ENCODE measurements at places on chromosomes 7 and 10.

GRCh38 chr10:12874501-12874900 is 127.0 kb downstream of the CCDC3 start:
- no peak for DNase-seq

DNA sequence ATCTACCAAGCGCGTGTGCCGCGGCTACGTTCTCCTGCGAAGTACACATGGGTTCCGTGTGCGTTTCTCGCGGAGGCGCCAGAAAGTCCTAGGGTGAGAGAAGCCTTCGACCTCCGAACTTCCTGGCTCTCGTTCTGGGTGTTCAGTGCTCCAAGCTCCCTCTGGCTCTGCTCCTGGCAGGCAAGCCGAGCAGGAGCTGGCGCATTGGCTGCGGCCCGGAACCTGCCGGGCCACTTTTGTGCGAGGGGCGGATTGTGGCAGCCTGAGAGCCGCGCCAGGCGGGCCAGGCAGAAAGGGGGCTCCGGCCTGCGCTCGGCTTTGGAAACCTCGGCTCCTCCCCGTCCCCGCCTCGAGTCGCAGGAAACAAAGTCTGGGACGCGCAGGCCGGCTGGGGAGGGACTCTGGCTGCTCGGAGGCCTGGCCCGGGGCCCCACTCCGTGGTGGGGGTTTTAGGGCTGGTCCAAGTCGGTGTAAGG is 9.6 kb downstream of the EMX2 start:
- no peak for DNase-seq

DNA sequence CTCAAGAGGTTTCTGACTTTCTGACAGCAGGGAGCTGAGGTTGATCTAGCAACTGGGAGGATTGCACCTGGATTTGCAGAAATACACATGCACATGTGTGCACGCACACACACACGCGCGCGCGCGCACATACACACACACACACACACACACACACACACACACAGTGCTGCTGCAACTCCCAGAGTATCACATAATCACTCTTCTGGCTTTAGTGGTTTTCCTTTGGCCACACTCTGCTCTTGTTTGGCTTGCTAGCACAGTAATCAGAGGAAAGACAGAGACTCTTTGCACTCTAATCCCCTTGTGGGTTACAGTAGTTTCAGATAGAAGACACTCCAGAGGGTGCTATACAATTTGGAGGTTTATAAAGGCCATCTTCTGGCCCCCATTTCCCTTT is 705.0 kb downstream of the AUTS2 start:
- no peak for DNase-seq

DNA sequence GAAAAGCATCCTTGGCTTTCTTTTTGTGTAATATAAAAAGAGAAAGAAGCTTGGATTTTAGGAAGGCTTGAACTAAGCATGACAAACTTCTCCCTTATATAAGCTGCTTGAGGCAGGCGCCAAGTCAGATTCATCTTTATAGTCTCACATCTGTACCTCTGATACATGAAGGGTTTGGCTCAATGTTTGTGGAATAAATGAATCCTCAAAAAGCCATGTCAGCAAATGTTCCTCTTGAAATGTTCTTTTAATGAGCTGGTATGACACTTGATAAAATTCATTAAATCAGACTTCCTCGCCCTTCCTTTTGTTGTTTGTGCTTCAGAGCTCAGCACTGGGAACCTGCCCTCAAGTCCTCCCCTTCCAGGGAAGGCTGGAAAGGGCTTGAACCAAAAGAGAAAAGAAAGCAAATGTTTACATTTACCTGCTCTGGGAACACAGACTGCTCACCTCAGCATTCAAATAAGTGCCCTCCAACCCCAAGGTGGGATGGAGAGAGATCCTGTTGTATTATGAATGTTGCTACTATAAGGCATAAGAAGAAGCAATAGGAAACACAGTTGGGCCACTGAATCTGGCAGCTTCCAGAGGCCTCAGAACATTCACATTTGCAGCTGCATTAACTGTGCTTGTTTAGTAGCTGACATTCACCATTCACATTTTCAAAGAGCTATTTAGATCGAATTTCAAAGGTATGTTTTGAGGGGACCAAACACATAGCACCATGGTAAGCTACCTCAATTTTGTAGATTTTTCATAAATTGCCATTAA is 212.6 kb downstream of the CACNA2D1 start:
- no peak for DNase-seq

GRCh38 chr7:130297628-130298543 is 4.9 kb downstream of the CPA4 start:
- DNase-seq: no peak

DNA sequence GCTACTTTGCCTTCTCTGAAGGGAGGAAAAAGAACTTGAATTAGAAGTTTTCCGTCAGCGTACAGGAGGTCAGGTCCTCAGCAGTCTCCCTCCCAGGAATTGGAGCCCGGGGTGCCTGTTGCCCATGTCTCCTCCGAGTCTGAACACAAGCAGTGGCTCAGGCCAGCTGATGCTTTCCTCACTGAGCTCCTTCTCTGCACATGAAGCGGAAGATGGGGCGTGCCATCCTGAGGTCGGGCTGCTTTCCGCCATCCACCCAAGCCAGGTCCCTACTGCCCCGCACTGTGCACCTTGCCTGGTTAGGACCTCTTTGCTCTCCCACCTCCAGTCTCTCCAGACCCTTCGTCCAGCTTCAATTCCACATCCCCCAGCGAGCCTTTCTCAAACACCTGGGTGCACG is 237.5 kb downstream of the CELF2 start:
- DNase-seq: no peak

DNA sequence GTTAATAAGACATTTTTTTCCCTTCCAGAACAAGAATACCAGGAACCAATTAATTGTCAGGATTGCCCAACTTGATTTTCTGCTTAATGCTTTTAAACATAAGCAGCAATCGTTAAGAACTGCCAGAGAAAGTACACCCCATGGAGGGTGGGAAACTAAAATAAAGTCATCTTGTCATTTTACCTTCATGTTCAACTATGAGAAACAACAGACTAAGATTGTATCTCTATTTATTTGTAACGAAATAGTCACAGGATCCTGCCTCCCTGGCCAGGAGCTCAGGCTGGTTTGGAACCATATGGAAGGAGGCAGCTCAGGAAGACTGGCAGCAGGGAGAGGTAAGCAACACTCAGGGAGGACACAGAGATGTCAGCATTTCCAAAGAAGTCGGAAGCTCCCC is 129.6 kb downstream of the TNS3 start:
- DNase-seq: no peak

- DNase-seq: peak; percentile 50
These were observed 14.0 kb upstream of the PTTG1IP2 start for GRCh38 chr7:90455163-90456030.

DNA sequence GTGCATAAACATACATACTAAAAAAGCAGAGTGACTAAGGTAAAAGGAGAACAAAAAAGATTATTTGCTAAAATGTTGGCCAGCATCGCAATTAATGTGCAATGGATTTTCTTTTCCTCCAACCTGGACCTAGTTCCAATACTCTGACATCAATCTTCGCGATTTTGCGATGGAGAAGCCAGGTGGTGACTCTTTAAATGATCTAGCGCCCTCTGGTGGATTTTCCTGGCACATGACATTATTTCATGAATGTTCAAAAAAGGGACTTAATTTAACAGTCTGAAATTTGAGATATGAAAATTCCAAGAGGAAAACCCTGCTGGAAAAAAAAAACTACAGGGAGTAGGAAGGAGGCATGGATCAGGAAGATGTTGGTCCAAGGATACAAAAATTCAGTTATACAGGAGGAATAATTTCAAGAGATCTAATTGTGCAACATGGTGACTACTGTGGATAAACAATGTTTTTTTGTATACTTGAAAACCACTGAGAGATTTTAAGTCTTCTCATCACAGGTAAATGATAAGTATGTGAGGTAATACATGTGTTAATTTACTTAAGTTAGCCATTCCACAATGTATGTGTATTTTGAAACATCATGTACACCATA is 4.3 kb upstream of the KCNMA1 start:
- DNase-seq: peak; percentile 58

GRCh38 chr10:124739986-124740368 is 4.2 kb downstream of the FAM53B start:
- DNase-seq: no peak
